Stimulated activated CD4-positive, alpha-beta T cell treated with anti-CD3 and anti-CD28 coated beads, Interleukin-1b, Interleukin-23, amount 100 ng/mL, for 1 hour (primary cell): ENCODE measurements at places on chromosomes 4 and X.

- DNase-seq: no peak
These were observed 56.6 kb downstream of the STAP1 start for GRCh38 chr4:67615119-67615518.

GRCh38 chr4:82848706-82849105 lies 42.2 kb downstream of the SEC31A start:
- DNase-seq: no peak

GRCh38 chr4:189897667-189898066 lies 43.0 kb upstream of the FRG1 start:
- DNase-seq: no peak

DNA sequence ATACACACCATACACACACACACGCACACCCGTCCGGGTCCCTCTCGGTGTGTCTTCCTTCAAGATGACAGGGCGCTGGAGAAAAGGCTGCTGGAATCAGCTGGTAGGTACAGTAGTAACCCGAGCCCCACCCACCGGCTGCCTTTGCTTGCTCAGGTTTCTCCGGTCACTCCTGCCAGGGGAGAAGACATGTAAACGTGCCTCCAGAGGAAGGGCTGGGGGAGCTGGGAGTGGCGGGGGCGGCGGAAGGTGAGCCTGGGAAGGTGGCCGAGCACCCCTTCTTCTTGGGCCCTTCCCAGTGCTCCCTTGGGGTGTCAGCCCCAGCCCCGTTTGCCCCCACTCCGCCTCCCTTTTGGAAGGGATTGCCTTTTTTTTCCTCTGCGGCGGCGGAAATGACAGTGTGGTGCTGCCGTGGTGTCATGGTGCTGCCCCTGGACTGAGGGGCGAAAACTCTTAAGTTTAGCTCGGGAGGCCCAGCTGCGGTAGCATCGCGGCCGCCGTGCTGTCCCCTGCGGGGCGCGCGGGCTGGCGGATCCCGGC lies at the start of gene MID2:
MID2 (plus strand) TSS at position 169 of the 540 bp plus-strand sequence. CDS start 561 bp downstream, outside the sequence.
- no peak for DNase-seq

DNA sequence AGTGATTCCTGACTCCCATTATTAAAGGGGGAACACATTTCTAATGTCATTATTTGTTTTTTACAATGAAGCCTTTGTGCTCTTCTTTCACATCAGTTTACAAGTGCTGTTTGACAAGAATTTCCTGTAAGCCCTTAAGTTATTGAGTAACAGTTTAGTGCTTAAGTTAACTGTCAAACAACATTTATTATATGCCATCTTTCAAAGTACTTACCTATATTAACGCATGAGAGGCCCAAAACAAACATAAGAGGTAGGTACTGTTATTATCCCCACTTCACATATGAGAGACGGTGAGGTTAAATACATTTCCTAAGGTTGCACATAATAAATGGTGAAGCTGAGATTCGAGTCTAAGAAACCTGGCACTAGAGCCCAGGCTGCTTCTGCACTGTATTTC lies 56.0 kb upstream of the MAGED1 start:
- DNase-seq: no peak

- no peak for DNase-seq
These were observed 308.1 kb downstream of the STIM2 start for GRCh38 chr4:27168783-27169182.

- DNase-seq: no peak
These were observed 3.9 kb upstream of the TIFA start for GRCh38 chr4:112289407-112290253.

DNA sequence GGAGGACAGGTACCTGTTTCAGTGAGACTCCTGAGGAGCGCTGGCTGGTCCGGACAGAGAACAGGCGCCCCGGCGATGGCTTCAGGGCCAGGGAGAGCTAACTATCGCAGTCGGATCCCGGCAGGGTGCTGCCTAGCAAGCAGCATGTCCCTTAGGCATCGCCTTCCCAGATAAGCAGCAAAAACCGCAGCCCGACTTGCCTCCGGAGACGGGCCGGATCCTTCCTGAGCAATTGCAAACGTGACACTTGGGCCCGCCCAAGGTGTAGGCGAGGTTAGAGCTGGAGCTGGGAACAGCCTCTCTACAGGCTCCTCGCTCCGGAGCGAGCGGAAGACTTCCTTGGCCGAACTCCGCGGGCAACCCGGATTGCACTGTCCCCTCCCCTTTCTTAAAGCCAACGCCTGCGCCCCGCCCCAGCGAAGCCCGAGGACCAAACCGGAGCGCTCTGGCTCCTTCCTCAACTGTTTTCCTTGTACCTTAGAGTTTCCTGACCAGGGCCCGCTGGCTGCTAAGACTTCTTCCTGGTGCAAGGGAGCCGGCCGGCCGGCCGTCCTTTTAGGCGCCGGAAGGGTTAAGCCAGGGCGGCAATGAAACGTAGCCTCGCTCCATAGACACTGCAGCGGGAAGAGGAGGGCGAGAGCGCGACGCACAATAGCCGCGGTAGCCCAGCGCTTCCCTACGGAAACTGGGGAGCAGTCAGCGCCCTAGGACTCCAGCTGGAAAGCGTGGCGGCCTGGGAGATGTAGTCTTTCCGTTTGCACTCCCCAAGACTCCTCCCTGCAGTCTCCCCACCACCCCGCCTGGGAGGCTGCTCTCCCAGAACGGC lies at the start of gene OPHN1:
OPHN1 (minus strand) TSS at position 341 of the 826 bp plus-strand sequence. CDS start 475 bp downstream, outside the sequence.
- DNase-seq: no peak

DNA sequence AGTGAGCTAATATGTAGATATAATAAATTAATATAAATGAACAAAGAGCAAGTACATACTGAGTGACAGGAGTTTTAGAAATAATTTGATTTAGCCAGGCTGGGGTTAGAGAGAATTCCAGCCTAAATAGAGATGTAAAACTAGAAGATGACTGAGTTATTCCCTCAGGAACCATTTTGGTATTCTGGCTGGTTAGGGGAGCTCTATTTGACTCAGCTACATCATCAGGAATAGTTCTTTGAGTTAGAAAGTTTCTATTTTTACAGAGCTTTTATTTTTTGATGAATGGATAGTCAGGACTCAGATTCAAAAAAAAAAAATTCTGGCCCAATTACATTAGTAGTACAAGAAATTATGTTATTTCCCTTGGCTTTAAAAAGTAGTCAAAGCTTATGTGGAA lies 180.4 kb upstream of the MID1 start:
- DNase-seq: no peak

DNA sequence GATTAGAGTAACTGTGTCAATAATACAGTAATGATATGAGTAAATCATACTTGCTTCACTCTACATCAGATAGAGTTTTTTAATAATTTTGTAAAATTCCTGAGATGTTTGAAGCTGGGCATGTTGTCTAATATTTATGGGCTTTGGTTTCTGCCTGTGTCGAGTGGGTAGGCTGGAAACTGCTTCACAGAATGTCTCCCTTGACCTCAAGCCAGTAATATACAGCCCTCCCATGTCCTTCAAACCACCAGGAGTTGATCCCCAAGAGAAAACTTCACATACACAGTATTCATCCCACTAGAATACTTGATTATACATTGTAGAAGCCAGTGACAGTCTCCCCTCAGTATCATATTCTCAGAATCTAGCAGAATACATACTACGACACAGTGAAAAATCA lies 284.8 kb upstream of the TENM3 start:
- DNase-seq: no peak

GRCh38 chrX:47927212-47927611 lies 76.6 kb downstream of the ZNF182 start:
- no peak for DNase-seq

DNA sequence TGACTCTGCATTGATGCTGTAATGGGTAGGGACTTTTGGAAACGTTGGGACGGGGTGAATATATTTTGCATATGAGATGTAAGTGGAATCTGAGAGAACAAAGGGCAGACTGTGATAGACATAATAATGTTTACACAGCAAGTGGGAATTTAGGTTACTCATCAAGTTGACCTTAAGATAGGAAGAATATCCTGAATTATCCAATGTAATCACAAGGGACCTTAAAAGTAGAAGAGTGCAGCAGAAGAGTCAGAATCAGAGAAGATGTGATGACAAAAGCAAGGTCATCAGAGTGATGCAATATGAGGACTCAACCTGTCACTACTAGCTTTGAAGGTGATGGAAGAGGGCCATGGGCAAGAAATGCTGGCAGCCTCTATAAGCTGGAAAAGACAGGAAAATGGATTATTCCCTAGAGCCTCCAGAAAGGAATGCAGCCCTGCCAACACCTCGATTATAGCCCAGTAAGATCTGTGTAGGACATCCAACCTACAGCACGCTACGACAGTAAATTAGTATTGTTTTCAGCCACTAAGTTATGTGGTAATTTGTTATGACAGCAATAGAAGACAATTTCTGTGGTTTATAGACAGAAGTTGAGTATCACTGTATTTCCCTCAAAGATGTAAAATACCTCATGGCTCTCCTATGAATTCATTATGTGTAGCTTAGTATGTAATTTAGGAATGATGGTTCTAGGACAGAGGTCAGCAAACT lies 26.4 kb downstream of the MORC4 start:
- no peak for DNase-seq

DNA sequence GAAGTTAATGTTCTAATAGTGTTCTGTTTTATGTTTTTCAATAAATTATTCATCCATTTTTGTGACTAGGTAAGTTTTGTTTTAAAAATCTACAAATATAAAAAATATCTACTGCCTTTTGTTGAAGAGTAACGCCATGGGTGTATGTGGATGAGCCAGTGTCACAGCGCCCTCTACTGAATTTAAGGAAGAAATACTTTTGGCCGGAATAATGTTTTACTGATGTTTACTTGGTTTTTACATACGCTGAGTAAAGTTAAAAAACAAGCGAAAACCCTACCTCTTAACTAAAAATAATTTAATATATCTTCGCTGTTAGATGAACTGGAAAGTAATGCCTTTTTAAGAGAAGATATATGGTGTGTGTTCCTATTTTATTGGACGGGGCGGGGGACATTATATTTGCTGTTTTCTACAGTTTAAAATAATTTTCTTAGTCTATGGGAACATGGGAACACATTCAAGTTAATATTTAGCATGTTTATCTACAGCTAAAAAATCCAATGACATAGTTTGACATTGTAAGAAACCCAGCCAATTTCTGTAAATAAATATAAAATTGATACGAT lies 86.1 kb downstream of the CPE start:
- no peak for DNase-seq

GRCh38 chrX:102669526-102669925 lies 18.2 kb downstream of the GPRASP1 start:
- DNase-seq: no peak

DNA sequence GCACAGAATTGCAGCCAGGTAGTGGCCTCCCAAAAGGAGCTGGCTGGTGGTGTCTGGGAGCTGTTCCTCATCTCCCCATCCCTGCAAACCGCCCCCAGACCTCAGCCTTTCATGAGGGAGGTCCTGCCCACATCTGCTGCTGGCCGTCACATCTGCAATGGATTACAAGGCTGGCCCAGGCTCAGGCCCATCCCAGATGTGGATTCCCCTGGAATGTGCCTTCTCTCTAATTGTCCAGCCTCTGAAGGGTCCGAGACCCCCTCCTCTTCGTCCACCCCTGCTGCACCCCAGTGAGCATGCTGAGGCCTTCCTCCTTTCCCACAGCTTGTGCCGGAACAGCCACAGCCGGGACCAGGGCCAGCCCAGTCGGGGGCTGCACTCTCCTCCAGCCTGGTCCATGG lies 115.0 kb upstream of the NALF2 start:
- no peak for DNase-seq

GRCh38 chr4:158936238-158936637 lies 166.6 kb upstream of the RAPGEF2 start:
- DNase-seq: no peak

GRCh38 chr4:116374815-116375214 lies 710.6 kb downstream of the TRAM1L1 start:
- no peak for DNase-seq
